ENCODE measurements at places on chromosomes 7 and 10.

DNA sequence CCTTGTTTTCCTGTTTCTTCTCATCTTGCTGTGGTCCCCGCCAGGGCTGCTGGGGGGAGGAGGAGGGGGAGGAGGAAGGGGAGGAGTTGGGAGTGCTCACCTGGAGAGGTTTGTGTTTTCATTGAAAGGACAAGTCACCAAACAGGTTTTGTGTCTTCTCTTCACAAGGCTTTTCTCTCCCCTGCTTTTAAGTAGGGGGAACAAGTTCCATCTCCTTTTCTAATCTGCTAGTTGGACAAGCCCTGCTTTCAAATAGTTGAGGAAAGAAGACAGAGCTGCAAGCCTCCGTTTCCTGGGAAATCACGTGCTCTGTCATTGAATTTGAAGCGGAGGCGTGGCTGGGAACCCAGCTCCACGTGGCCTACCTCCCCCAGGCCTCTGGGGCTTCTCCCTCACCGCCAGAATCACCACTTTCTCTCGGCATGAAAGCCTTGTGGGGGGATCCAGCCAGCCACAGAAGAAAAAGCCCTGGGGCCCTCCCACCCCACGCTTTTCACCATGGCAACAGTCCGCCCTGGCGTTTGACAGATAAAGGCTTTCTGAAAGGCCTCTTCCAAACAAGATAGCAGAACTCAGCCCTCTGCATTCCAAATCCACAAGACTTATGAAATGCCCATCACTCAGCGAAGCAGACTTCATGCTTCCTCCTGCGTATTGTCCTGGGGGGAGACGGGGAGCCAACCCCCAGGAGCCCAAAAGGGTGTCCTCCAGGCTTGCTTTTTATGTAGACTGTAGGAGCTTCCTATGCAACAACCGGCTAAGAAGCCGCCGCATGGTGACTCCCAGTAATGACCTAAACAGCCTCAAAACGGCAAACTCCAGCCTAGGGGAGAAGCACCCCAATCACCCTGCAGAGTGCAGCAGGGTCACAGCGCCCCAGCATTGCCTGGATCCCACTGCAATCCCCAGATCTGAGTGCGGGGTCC, 51.7 kb downstream of the PROSER2 start:
- DNase-seq = peak; percentile 89

- peak; percentile 49 for DNase-seq
Measured at GRCh38 chr10:101903827-101904550, 60.4 kb upstream of the KCNIP2 start.

DNA sequence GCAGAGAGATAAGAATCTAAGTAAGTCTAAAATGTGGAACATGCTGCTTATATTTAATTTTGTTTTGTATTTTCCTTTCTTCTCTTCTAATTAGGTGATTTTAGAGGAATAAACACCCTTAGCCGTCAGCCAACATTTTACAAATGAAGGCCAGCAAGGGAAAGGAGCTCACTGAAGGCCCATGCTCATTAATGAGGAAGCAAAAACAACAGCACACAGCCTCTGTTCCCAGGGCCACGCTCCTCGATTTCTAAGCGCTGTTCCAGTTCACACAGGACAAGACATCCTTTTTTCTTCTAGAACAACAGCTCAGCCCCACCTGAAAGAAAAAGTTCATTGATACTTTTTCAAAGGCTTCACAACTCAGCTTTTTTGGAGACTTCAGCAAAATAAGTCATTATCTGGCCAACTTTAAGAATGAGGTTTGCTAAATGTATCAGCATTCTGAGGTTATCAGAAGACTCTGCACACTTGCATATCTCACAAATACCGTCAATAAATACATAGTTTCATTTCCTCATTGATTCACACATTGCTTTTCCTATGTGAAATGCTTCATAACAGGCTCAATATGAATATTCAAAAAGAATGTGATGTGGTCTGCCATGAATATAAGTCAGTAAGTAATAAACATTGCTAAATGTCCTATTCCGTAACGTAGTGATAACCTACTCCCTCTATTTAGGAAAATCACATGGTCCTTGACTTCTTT, 34.8 kb upstream of the SFMBT2 start:
- DNase-seq = no peak

GRCh38 chr7:140242057-140243031, 65.6 kb upstream of the KDM7A start:
- peak; percentile 82 for DNase-seq

DNA sequence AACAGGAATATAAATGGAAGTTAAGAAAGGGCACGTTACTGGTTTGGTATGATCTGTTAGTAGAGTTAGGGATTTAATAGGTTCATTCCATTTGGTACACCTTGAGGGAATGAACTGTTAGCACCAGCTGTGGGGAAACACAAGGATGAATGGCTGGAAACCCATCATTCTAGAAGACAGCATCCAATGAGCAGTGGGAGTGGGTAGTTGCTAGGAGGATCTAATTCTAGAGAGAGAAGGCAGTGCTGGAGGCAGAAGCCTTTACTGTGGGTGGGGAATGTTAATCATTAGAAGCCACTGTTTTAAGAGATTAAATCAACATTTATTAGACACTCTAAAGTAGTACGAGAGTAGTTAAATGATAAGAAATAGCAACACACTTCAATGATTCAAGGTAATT, 15.5 kb upstream of the GPR15LG start:
- DNase-seq = no peak

- DNase-seq = no peak
Measured at GRCh38 chr7:100804681-100805431, 22.5 kb downstream of the EPHB4 start.

- peak; percentile 7 for DNase-seq
Measured at GRCh38 chr10:29254123-29255046, 34.5 kb upstream of the LYZL1 start.

DNA sequence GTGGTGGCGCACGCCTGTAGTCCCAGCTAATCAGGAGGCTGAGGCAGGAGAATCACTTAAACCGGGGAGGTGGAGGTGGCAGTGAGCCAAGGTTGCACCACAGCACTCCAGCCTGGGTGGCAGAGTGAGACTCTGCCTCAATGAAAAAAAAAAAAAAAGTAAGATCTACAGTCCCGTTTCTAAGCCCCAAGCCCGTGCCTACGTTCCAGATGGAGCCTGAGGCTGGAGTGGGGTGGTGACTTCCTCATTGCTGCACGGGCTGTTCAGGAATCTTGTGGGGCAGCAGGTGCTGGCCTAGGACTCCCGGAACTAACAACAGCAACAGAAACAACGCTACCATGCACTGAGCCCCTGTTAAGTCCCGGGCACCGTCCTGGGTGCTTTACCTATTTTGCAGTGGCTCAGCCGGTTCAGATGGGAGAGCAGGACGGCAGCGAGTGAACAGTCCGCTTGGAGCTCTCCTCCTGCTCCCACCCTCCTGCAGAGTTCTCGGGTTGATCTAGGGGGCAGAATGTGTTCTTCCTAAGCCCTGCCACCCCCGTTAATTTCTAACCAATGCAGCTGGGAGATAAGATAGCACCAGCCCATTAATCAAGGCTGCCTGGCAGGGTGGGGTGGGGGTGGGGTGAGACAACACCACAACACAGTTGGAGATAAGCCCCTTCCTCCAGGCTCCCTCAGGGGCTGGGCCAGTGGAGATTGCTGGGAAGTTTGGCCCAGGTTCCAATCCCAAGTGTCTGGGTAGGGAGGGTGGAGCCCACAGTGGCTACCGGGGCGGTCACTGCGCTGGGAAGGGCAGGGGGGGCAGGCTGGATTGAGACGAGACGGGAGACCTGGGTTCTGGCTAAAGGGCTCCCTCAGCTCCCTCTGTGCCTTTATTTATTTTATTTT, 17.0 kb upstream of the SFRP5 start:
- no peak for DNase-seq

GRCh38 chr10:13795653-13796555, 209.1 kb downstream of the PRPF18 start:
- DNase-seq = no peak

DNA sequence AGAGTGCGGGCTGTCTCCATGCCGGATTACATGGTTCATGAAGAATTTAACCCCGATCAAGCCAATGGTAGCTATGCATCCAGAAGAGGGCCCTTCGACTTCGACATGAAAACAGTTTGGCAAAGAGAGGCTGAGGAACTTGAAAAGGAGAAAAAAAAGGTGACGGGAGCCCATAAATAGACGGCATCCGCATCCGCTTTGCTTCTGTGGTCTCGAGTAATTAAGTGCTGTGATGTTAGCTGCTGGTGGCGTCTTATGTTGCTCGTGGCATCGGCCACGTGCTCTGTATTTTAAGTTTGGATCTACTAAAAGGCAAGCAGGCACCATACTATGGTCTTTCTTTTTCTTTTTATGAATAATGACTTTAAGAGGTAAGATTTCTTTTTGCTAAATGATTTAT, 11.1 kb downstream of the C7orf57 start:
- DNase-seq = no peak

- no peak for DNase-seq
Measured at GRCh38 chr10:79387466-79387973, 40.3 kb downstream of the PPIF start.

- DNase-seq = no peak
Measured at GRCh38 chr10:124963866-124964720, 22.2 kb downstream of the ZRANB1 start.

- no peak for DNase-seq
Measured at GRCh38 chr10:84335516-84335915, 7.1 kb downstream of the CCSER2 start.

DNA sequence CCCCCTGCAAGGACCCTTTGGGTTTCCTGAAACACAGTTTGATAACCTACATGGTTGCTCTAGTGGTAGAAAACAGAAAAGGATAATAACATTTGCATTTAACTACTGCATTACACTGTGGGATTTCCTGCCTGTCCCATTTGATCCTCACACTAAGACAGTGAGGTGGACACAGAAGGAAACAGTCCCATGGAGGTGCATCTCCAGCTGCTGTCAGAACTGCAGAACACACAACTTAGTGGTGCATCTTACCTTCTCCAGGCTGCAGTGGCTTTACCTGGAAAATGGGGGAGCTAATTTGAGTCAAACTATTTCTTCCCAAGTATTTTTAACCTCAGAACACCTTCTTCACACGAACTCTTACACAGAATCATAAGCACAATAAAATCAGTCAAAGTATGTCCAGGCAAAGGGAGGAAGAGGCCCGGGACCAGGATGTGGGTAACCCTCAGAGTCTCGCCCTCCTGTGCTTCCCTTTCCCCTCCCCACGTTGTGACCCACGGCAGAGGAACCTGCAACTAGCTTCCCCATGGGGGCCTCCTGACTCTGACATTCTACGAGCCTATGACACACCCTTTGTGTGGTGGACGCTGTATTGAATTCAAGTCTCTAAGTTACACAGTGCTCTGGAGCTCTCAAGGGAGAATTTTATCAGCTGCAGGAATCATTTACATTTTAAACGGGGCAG, 33.7 kb downstream of the SCRN1 start:
- DNase-seq = no peak

DNA sequence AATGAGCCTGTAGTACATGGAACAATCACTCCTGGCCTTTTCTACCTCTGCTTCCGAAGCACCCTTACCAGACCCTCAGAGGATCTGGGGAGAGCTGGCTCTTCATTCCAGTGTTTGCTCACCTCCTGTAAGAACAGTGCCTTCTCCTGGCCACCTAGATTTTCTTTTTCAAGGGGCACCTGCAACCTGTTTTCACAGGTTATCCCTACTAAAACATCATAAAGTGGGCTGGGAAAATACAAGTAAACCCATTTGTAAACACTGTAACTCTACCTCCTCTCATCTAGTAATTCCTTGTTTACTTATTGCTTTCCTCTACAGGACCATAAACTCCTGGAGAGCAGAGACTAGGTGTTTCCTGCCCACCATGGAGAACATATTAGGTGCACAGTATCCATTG, 1.1 kb downstream of the PIK3AP1 start:
- DNase-seq = peak; percentile 20

DNA sequence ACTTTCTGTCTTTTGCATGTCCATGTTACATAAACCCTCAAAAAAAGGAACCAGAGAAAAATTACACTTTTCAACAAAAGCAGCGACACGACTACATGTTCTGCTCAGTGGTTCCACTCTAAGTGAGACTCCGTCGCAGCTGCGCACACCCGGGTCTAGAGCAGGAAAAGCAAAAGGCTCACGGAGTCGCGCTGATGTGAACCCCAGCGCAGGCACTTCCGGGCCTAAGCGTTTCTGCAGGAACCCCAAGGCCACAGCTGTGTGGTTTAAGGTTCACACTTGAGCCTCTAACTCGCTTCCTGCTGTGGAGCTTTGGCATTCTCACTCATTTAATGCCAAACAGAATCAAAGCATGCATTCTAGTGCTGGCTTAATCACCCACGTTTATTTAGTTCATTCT, 240.3 kb downstream of the DNAJB6 start:
- no peak for DNase-seq

GRCh38 chr7:155922067-155922816, 110.0 kb upstream of the SHH start:
- no peak for DNase-seq

- DNase-seq = no peak
Measured at GRCh38 chr7:17411922-17412321, 113.5 kb downstream of the AHR start.

- no peak for DNase-seq
Measured at GRCh38 chr10:132837905-132838304, 52.0 kb upstream of the NKX6-2 start.

GRCh38 chr7:155867734-155868400, 55.6 kb upstream of the SHH start:
- DNase-seq = no peak

GRCh38 chr10:63596924-63597323, 75.7 kb downstream of the REEP3 start:
- DNase-seq = no peak

GRCh38 chr10:90530521-90530920, 327.3 kb downstream of the HTR7 start:
- DNase-seq = no peak

DNA sequence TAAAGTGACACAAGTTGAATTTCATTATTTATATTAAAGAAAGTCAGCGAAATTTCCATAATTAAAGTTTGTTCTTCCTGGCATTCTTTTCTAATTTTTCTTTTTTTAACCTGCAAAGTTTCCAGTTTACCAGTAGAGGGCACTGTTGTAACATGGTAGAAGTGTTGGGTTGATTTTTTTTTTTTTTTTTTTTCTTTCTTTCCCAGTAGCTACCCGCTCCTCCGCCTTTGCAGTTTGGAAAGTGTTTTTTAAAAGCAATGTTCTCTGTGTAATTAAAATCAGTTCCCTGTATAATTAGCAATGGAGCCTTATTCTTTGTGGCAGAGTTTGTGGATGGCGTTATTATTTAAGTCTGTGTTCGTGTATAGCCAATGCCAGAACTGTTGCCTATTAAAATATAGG, 53.7 kb downstream of the TAF3 start:
- DNase-seq = peak; percentile 63

- DNase-seq = no peak
Measured at GRCh38 chr10:76453997-76454396, 1022.6 kb downstream of the LRMDA start.

Measured in NCI-H146 (cell line).